Amniotic epithelial cell (primary cell): ENCODE measurements at places on chromosomes 16 and 17.

- DNase-seq = no peak
These were observed 9.4 kb downstream of the LPO start for GRCh38 chr17:58247511-58248363.

- no peak for DNase-seq
These were observed 104.5 kb upstream of the SEC14L1 start for GRCh38 chr17:77036136-77036840.

GRCh38 chr16:10121491-10121890 is 60.7 kb downstream of the GRIN2A start:
- DNase-seq = no peak

DNA sequence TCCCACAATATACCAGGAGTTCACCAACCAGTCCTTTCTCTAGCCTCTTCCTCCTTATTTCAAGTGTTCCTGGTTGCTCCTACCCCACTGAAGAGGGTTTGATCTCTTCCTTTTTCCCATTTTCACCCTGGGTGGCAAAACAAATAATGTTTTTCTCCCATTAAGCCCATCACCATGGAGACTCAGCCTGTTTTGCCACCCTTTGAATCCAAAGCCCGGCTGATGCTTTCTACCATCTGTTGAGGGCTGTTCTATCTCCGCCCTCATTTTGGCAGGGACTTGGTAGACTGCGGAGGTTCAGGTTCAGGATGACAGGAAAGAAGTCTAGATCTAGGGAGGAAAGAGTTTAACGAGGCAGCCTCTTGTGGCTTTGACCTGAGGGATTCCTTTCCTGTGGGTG is 2.6 kb downstream of the DNAH2 start:
- DNase-seq = no peak

- peak; percentile 68 for DNase-seq
These were observed 5.2 kb downstream of the AXIN2 start for GRCh38 chr17:65556014-65556909.

- DNase-seq = no peak
These were observed 424.8 kb downstream of the HS3ST3B1 start for GRCh38 chr17:14725729-14726128.

DNA sequence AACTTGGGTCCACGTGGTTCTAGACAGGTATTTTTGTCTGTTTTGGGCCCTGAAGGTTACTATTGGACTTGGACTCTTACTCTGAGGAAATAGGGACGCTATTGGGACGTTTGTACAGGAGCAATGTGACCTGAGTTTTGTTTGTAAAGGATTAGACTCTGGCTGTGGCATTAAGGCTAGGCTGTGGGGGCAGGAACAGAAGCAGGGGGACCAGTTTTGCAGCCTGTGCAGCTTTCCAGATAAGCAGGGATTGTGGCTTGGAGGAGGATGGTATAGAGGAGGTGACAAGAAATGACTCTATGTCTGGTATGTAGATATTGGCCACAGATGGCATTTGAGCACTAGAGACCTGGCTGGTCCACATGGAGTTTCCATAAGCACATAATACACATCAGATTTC is 12.8 kb downstream of the NOD2 start:
- no peak for DNase-seq

DNA sequence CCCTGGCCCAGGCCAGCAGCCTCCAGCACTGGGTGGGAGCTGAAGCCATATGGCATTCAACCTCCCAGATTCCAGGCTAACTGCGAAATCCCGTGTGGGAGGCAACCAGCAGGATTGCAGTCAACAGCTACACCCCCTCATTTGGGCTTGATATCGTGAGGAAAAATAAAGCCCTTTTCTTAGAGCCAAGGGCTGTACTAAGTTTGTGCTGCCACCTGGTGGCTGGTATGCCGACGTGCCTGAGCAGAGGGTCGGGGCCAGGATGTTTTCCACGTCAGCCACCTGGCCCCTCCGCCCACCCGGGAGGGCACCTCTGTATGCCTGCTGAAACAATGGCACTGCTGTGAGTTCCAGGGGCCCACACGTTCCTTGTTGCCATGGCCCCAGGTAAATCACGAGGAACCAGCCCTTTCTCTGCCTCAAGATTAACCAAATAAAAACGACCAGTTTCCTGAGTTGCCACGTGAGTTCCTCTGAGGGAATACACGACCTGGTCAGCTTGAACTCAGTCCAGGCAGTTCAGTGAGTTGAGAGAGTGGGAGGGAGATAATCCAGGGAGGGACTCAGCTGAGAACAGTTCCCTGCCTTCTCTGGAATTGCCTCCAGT is 9.0 kb downstream of the TMEM98 start:
- peak; percentile 96 for DNase-seq

DNA sequence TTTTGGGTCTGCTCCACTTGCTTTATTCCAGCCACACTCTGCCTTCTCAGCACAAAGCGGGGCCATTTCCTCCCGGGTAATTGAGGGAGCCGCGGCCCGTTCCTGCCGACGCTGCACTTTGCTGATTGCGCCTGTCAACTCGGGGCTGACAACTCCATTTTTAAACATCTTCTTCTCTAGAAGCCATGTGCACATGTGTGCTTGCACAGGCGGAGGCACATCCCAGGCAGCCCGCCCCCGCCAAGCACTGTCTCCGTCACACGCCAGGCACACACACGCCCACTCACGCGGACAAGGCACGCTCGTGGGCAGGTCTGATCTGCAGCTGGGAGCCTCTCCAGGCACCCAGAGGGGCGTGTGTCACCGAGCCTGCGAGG is 63.2 kb downstream of the ENGASE start:
- DNase-seq = no peak

GRCh38 chr16:65668064-65668595 is 546.3 kb upstream of the CDH11 start:
- DNase-seq = no peak

DNA sequence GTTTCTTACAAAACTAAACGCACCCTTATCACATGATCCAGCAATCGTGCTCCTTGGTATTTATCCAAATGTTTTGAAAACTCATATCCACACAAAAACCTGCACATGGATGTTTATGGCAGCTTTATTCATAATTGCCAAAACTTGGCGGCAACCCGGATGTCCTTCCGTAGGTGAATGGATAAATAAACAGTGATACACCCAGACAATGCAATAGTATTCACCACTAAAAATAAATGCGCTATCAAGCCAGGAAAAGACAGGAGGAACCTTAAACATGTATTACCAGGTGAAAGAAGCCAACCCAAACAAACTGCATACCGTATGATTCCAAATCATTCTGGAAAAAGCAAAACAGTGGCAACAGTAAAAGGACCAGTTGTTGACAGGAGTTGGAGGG is 10.0 kb downstream of the SPATA32 start:
- no peak for DNase-seq

- DNase-seq = peak; percentile 80
These were observed 6.5 kb downstream of the NXN start for GRCh38 chr17:973053-973452.

GRCh38 chr16:86681031-86681756 is 102.8 kb downstream of the FOXL1 start:
- DNase-seq = peak; percentile 23

- no peak for DNase-seq
These were observed 4.9 kb upstream of the ACTG1 start for GRCh38 chr17:81517339-81518112.

DNA sequence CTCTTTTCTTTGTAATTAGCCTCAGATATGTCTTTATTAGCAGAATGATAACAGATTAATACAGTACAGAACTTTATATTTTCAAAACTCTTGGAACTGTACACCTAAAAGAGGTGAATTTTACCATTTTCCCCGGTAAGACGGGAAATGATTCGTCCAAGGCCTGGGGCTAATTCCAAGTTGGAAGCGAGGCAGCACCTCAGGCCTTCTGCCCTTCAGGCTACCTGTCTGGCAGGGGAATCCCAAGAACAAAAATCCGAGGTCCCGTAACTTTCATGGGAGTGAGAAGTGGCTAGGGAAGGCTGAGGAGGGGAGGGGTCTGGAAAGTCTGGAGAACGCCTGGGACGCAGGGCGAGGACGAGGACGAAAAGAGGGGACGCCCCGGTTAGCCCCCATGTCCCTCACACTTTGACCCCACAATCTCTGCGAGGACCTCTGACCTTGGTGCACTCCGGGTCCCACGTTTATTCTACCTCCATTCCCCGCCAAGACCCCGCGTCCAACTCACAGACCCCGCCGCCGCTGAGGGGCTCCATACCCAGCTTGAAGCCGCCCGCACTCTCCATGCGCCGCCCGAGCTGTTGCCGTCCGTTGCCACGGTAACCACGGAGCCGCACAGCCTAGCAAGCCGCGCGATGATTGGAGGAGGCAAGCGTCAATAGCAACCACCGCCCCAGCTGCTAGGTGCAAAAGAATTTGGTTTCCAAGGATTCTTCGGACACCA is at the start of gene HYDIN:
HYDIN (minus strand) TSS at position 601 of the 724 bp plus-strand sequence. CDS start 43,827 bp downstream, outside the sequence.
- DNase-seq = peak; percentile 20

GRCh38 chr16:82358606-82359221 is 188.7 kb upstream of the MPHOSPH6 start:
- DNase-seq = no peak

- no peak for DNase-seq
These were observed 347.3 kb downstream of the CPPED1 start for GRCh38 chr16:12456355-12456754.

GRCh38 chr16:19242186-19242585 is 43.3 kb upstream of the CLEC19A start:
- no peak for DNase-seq

DNA sequence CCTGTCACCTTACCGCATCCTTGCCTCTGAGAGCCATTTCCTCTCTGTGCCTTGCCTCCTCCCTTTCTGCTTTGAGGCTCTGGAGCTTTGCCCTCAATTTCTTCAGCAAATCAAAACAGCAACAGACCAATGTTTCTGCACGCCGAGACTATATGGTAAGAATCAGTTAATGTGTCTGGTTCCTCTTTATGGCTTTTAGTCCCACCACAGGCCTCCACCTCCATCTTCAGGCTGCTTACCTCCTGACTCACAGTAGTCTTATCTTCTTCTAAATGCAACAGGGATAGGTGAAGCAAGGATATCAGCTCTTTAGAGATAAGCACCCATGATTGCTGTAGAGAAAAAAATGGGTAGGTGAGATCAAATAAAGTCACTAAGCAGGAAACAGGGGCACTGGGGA is 9.2 kb upstream of the ALDOC start:
- peak; percentile 34 for DNase-seq

DNA sequence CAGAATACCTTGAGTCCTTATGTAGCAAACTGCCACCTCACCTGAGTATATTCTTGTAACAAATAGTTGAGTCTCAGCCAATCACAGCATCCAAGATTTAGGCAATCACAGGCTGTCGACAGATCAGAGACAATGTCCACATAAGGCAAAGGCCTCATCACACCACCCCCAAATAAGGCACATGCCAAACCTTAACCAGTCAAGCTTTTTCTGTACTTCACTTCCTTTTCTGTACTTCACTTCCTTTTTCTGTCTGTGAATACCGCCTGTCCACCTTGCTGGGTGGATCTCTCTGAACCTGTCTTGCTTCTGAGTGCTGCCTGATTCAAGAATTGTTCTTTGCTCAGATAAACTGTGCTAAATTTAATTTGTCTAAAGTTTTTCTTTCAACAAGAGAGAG is 210.4 kb upstream of the N4BP1 start:
- DNase-seq = no peak

GRCh38 chr16:25750488-25751216 is 58.9 kb downstream of the HS3ST4 start:
- DNase-seq = no peak

GRCh38 chr16:51854401-51854951 is 692.5 kb downstream of the TOX3 start:
- DNase-seq = no peak
